Naive thymus-derived CD4-positive, alpha-beta T cell (primary cell): ENCODE measurements at places on chromosomes 16 and 17.

GRCh38 chr16:16047761-16048160 is 98.3 kb downstream of the ABCC1 start:
- no peak for DNase-seq

DNA sequence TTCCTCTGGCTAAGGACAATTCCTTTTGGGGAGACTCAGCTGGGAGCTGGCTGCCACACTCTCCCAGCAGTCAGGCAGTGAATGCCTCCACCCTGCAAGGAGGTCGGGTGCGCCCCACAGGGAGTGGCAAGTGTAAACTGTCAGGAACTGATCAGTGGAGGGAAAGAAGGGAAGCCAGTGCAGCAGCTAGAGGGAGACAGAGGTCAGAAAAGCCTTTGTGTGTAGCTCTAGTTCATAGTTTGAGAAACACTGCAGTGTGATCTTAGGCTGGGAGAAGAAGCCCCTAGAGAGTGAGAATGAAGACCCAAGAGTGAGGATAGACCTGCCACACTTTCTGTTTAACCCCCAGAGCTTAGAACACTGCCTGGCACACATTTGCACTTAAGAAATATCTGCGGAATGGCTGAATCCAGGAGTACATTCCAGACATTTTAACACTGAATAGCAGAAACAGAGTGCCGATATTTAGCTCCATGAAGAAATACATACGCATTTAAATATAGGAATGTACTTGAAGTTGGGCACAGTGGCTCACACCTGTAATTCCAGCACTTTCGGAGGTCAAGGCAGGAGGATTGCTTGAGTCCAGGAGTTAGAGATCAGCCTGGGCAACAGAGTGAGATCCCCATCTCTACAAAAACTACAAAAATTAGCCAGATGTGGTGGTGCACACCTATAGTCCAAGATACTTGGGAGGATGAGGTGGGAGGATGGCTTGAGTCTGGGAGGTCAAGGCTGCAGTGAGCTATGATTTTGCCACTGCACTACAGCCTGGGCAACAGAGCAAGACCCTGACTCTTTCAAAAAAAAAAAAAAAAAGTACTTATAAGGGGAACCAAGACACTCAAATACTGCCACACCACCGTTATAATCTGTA is 11.1 kb upstream of the SLC5A11 start:
- no peak for DNase-seq

- no peak for DNase-seq
These were observed 129.1 kb downstream of the AIPL1 start for GRCh38 chr17:6305613-6306360.

- peak; percentile 41 for DNase-seq
These were observed at the start of gene SHCBP1 for GRCh38 chr16:46621006-46621933. SHCBP1 (minus strand) TSS chr16:46621379; CDS start chr16:46621359, 20 bp downstream.

GRCh38 chr17:80987941-80988461 is 3.6 kb upstream of the CHMP6 start:
- no peak for DNase-seq

GRCh38 chr17:34456121-34456520 is 93.1 kb upstream of the CCL1 start:
- no peak for DNase-seq

- DNase-seq: no peak
These were observed 52.8 kb downstream of the CLEC19A start for GRCh38 chr16:19338335-19338734.

DNA sequence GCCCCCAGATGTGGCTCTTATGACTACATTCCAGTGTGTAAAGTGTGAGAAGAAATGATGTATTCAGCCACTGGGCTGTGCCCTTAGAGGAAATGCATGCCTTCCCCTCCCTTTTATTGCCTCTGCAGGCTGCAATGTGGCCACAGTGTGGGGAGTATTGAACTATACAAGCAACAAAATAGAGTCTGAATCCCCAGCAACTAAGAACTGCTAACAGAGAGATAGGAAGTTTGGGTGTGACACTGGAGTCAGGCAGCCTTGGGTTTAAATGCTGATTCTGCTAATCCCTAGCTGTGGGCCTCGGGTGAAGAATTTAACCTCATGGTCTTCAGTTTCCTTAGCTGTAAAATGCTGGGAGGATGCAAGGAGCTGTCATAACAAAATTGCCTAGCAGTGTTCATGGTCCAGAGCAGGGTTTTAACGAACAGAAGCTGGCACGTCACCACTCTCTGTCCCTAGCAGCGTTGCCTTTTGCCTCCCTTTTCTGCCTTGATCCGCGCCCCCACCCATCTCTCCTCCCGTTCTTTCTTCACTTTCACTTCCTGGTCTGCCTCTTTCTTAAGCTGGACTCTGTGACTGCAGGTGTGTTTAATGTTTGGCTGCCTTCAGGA is 50.3 kb downstream of the KPNA2 start:
- no peak for DNase-seq

GRCh38 chr17:34485999-34486398 is 93.4 kb upstream of the TMEM132E start:
- DNase-seq: no peak

DNA sequence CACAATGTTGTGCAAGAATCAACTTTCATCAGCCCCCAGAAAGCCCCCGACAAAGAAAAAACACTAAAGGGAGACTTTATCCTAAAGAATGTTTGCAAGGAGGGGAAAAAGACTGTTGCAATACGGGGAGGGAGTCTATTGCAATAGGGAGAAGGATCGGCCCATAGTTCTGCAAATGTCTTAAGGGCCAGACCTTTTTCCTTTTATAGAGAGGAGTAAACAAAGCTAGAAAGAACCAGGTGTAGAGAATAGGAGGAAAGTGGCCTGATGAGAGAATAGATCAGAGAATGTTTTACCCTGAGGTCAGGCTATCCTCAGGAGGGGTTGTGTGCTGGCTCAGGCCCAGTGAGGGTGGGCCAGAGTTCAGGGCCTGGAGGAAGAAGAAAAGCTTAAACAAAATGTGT is 8.7 kb upstream of the CAVIN1 start:
- DNase-seq: no peak

GRCh38 chr16:13957197-13958078 is 37.5 kb downstream of the ERCC4 start:
- DNase-seq: no peak

DNA sequence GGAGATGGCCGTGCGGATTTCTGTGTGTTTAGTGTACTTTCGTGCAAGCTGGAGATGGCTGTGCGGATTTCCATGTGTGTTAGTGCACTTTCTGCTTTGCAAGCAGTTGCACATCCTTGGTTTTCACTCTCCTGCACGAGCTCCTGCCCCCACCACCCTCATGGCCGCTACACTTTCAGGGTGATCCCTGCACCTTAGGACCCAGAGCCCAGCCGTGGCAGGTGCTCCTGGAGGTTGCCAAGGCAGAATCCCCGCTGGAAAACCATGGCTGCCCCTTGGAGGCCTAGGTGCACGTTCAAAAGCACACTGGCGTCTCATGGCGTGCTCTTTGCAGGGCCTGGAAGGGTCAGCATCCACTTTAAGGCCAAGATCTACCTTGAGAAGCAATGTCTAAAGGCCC is 311.0 kb upstream of the TNRC6C start:
- DNase-seq: no peak

DNA sequence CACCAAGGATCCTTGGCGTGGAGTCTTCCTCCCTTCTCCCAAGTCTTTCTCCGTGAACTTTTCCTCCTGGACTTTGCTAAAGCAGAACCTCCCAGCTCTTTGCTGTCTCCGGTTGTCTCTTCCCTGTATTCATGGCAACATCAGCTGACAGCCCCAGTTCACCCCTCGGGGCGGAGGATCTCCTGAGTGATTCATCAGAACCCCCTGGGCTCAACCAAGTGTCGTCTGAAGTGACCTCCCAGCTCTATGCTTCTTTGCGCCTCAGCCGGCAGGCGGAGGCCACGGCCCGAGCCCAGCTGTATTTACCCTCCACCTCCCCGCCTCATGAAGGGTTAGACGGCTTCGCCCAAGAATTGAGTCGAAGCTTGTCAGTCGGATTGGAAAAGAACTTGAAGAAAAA is 943 bp downstream of the CNTROB start:
- no peak for DNase-seq

DNA sequence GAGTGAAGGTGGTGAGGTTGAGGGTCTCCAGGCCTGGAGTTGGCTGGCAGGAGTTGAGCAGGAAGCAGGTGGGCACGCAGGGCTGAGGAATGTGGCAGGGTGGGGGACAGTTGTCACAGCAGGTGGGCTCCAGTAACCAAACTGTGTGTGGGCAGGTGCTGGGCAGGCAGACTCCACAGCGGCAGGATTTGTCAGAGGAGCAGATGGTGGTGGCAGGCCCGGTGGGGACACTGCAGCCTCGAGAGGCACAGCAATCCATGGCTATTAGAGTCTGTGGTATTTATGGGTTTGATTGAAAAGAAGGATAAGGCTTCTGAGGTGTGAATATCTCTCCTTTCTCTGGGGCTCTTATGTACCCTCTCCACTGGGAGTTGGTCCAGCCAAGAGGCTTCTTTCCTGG is at the start of gene KRTAP3-3:
Gene KRTAP3-3, minus strand, starts transcription at position 326 of the 400 bp plus-strand sequence. Its CDS starts 67 bp downstream, at position 259.
- no peak for DNase-seq

GRCh38 chr17:32909787-32910369 is 18.1 kb upstream of the TMEM98 start:
- DNase-seq: no peak

- no peak for DNase-seq
These were observed 34.8 kb downstream of the SREBF1 start for GRCh38 chr17:17801800-17802481.
